Central memory CD4-positive, alpha-beta T cell (primary cell): ENCODE measurements at places on chromosomes 2 and 18.

DNA sequence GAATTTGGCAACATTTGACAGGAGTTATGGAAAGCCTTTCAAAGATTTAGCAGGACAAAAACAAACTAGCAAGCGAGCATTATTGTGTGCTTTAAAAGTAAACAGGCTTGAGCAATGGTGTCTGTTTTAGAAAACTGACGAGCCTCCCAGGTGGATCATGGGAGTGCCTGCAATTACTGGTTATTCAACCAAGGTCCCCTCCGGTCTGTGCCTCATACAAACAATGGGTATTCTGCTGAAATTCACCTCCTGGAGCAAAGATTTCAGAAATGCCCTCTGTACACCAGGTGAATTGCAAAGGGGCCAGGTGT, 22.4 kb downstream of the RTP5 start:
- no peak for DNase-seq

DNA sequence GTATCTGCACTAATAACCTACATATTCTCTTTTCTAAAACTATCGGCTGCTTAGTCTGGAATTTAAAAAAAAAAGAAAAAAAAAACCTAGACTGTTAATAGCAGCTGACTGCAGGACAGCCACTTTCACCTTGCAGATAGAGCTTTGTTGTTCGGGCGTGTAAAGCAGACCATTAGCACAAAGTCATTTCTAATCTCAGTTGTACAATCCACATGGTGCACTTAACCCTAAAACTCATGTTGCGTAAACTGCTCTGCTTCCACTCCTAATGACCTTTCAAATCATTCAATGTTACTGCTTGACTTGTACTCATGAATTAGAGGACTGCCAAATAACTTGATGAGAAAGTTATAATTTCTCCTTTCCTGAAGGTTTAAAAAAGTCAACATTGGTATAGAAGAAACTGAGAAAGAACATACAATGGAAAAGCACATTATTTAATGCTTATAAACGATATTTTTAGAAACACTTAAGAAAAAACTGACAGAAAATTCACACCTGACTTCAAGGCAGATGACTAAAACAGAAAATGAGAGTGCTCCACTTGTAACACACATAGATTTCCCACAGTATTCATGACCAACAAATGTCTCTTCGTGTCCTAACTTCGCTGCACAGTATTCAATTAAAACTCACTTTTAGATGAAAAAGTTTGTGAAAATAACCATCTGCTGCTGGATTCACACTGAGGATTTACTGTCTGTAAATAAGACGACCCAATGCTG, 2.6 kb downstream of the CDH2 start:
- no peak for DNase-seq

DNA sequence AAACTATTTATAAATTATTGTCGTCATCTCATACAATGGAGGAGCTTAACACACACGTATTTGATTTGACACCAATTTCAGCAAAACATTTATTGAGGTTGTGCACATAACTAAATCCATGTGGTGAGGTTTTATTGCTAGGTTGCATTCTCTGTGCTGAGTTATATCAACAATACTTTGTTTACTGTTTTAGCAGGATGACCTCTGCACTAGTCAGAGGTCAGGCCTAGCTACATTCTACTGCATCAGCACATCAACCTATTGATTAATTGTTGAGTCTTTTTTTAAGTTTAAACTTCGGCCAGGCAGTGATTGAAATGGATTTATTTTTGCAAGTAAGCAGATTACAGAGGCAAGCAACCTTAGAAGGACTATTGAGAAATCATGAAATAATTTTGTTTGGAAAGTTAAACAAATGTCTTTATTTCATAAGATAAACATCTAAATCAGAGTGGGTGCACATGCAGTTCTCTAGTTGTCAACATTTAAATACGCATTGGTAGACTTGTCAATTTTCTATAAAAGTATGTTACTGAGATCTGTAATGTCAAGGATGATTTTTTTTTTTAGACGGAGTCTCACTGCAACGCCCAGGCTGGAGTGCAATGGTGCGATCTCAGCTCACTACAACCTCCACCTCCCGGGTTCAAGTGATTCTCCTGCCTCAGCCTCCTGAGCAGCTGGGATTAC, 75.2 kb upstream of the CD28 start:
- no peak for DNase-seq

DNA sequence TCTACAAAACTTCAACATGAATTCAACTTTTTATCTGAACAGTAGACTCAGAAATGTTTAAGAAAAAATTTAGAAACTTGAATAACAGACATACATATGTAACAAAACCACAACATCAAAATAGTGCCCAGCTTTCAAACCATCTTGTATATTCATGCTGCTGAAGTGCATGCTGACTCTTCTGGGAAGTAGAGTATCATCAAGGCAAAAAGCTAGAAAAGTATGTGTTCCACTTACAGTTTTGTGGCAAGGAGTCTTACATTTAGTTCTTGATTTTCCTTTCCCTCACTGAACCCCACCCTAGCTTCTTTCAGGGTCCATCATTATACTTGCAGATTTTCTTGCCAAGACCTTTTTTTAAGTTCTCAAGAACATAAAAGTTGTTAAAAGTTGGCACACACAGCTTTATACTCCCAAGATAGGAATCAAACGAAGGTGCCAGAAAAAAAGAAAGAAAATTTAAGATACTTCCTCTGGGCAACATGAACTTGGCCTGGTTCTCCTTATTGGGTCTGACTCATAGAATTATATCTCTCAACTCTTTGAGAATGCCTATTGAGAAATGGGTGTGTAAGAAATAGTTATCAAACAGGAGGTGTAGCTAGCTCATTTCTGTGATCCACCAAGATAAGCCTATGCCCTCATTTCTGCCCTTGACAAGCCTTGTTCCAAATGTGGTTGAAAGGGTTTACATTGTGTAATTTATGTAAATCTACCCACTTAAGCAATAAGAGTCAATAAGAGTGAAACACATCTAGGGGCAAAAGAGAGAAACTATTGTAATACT, 667.6 kb upstream of the ACVR2A start:
- no peak for DNase-seq

- no peak for DNase-seq
These were observed 250.5 kb downstream of the LOXHD1 start for GRCh38 chr18:46406539-46406932.

DNA sequence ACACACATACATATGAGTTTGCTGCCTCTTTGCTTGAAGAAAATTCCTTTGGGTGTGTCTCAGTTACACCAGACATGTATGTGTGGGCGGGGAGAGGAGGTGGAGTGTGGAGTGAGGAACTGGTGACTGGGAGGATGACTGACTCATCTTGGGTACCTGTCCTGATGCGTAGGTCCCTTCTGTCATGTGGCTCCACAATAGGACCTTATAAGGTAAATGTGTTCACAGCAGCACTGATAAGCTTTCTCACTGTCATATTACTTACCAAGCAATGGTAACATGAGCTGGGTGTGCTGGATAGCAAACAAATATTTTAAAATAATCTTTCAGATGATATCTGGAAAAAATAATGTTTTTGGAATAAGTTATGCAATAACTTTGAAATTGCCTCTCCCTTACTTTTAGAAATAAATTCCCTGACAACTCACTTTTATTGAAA, 45.1 kb downstream of the SLC9A2 start:
- no peak for DNase-seq

DNA sequence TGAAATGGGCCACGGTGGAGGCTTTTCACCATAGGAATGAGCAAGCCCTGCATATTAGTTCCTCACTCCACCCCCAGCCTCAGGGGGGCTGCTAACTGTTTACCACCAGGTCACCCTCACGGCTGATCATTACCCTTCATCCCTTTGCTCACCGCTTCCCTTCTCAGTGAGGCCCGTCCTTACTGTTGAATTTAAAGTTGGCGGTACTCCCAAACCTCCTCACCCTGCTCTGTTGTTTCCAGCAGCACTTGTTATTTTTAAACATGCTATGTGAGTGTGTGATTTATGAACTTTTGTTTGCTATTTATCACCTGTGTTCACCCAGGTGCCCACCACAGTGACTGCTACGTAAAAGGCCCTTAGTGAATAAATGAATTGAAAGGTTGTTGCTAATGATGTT, 243.6 kb downstream of the ZNF407 start:
- DNase-seq, result no peak

DNA sequence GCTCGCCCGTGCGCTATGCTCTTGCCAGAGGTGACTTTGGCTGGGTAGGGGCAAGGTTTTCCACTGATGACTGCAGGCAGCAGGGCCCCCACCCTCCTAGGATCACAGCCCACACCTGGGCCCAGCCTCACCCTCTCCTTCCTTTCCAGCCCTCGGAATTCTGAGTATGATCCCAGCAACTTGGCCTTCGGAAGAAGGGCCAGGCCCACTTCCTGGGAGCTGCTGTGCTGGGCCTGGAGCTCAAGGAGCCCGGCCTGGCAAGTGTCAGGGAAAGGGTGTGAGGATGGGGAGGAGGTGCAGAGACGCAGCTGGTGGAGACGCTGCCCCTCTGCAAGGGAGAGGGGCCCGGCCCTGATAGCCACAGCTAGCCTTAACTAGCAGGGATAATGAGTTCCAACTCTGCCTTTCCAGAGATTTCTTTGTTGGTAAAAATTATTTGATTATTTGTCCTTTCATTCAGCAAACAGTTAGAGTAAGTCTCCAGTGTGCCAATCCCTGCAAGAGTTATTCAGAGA, 1.7 kb upstream of the CNDP1 start:
- DNase-seq, result no peak

DNA sequence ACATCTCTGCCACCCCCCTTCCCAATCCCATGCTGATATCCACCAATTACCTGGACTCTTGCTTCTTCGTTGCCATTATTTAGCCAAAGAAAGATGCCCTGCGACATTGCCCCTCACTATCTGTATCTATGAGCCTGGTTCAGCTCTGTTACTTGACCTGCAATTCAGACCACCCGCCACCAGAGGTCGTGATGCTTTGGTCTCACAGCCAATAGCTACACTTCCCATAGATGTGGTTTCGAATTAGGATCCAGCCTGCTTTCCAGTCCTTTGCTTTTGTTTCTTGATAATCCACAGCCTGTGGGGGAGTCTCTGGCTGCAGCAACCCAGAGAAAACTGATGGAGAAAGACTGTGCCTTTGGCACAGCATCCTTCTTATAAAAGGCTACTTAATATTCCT, 239.4 kb downstream of the KLHL29 start:
- DNase-seq, result no peak

GRCh38 chr2:10619643-10620042, 70.1 kb downstream of the NOL10 start:
- DNase-seq, result no peak

- DNase-seq, result no peak
These were observed 151.8 kb downstream of the RDH14 start for GRCh38 chr2:18408638-18409037.

GRCh38 chr2:226048611-226049010, 649.1 kb downstream of the NYAP2 start:
- no peak for DNase-seq

- no peak for DNase-seq
These were observed 1045.7 kb upstream of the CELF4 start for GRCh38 chr18:38611036-38611964.

- DNase-seq, result no peak
These were observed 75.0 kb upstream of the RBM44 start for GRCh38 chr2:237723602-237724001.

GRCh38 chr2:238060096-238060541, 682 bp upstream of the SCLY start:
- DNase-seq, result no peak

DNA sequence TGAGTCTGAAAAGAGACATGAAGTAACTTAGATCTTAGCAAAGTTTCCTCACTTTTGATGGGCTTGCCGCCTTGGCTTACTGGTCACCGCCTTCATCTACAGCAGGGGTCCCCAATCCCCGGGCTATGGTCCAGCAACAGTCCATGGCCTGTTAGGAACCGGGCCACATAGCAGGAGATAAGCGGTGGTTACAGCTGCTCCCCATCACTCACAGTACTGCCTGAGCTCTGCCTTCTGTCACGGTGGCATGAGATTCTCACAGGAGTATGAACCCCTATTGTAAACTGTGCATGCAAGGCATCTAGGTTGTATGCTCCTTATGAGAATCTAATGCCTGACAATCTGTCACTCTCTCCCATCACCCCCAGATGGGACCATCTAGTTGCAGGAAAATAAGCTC, 72.9 kb downstream of the BIN1 start:
- DNase-seq, result no peak

DNA sequence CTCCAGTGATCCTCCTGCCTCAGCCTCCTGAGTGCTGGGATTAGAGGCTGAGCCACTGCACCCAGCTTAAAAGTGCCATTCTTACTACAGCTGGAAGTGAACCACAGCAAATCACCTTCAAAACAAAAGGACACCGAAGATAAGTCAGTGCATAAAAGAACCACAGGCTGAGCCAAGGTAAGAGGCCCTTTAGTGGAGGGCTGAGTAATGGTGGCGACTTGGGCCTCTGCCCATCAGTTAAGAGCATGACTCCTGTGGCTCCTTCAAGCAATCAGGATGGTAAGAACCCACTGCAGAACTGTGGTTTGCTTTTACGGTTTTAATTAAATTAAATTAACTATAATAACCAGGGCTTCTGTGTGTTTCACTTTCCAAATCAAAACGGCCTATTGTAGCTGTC, 75.1 kb downstream of the CTAGE1 start:
- DNase-seq, result peak; percentile 25

- DNase-seq, result no peak
These were observed 25.7 kb downstream of the CTDP1 start for GRCh38 chr18:79705272-79705671.

GRCh38 chr18:7562491-7562890, 4.6 kb upstream of the PTPRM start:
- no peak for DNase-seq

GRCh38 chr2:85215081-85215447, 81.9 kb downstream of the TCF7L1 start:
- DNase-seq, result no peak

DNA sequence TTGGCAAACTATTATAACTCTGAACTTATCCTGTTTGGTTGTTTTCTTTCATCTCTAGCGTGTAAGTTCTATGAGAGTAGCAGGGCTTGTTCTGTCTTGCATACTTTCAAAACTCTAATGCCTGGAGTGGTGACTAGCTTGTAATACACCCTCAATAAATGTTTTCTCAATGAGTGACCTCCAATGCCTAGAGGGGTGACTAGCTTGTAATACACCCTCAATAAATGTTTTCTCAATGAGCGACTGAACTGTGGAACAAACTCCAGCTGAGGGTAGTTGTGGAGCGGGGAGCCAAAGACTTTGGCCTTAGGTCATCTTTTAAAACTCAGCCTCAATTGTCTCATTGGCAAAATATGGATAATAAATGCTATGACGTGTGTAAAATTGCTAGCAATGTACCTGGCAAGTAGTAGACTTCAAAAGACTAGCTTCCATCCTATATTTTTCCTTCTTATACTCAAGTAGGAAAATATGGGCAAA, 1.8 kb downstream of the GPD2 start:
- no peak for DNase-seq
